ENCODE measurements at places on chromosomes 3 and 15.
A peak's percentile ranks its signal among the peaks of the same experiment; 100 is the strongest.

DNA sequence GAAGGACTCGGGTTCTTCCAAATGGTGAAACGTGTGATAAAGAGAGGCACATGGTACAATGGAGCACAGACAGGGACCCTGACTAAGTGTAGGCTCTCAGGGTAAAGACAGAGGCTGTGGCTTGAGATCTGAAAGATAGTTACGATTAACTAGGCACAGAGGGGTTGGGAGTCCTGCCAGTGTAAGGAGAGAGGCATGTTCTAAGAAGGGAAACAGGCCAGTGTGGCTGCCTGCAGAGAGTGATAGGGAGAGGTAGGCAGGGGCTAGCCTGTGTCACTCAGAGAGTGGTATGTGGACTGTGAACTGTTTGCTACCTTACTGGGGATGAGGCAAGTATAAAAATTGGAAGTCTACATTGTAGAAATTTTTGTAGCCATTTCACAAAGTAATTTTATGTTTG, 109.5 kb downstream of the PEX5L start:
- DNase-seq: no peak

DNA sequence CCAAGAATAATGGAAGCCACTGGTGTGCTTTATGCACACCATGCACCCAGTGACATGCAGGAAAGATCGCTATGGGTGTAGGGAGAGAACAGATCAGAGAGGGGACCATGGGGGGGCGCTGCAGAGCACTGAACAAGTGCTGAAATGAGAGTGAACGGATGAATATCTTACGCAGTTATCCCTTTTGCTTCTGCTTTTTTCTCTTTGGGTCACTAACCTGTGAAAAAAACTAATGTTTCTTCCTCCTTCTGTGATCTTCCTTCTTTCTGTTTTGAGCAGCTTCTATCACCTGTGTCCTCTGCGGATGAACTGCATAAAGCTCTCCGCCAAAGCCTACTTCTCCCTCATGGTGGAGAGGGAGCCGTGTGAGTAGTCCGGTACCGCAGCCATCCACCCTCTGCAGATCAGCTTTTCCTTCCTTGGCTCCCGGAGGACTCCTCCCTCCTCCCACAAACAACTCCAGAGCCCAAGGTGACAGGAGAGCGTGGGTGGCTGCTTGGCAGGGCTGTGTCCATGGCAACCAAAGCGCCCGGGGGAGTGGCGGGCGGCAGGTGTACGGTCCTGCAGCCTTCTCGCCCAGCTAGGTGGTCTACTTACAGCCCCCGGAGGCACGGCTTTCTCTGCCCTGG, 106.2 kb downstream of the DGKG start:
- DNase-seq: no peak

DNA sequence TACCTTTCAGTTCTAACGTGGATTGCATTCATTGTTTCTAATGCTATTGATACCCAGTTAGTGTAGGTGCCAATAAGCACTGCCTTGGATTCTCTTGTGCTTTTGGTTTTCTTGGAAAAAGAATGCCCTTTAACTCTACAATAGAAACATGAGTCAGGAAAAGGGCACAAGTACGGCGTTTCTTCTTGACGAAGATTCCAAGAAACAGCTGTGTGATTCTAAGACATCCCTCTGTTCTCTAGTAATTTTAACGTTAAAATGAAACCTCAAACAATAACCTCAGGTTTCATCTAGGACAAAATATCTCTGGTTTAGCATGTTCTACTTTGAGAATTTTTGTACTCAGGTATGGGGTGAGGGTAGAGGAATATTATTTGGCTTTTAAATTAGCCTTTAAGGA, 540.5 kb upstream of the ATP11B start:
- no peak for DNase-seq

- no peak for DNase-seq
These were observed 67.6 kb upstream of the PLCL2 start for GRCh38 chr3:16817197-16817596.

GRCh38 chr15:77180270-77180669, 109.4 kb upstream of the TSPAN3 start:
- DNase-seq: no peak

GRCh38 chr3:9732080-9732739, 675 bp downstream of the BRPF1 start:
- no peak for DNase-seq

GRCh38 chr15:92383519-92384324, 10.0 kb upstream of the ST8SIA2 start:
- no peak for DNase-seq

- DNase-seq: no peak
These were observed 89.2 kb downstream of the RBPMS2 start for GRCh38 chr15:64686130-64686735.

DNA sequence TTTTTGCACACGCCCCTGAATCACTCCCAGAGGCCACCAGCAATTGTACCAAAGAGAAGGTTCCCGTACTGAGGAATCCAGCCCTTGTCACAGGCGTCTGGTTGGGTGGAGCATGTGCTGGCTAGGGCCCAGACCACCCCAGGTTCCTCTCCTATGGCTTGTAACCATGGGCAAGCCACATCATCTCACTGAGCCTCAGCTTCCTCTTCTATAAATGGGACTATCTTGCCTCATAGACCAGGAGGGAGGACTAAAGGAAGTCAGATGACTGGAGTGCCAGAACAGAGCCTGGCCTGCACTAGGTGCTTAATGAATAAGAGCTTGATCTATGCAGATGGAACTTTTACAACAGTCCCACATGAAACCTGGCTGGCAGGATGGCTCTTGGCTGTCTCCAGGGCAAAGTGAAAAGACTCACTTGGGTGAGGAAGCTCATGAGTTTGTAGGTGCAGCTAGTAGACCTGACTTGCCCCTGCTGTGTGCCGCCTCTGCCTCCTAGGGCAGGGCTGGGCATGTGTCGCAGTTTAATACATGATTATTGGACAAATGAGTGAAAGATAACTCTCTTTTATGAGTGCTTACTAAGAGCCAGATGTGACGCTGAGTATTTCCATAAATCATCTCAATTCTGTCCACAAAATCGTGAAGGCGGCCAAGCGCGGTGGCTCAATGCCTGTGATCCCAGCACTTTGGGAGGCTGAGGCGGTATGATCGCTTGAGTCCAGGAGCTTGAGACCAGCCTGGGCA, 29.3 kb downstream of the CTSH start:
- no peak for DNase-seq

DNA sequence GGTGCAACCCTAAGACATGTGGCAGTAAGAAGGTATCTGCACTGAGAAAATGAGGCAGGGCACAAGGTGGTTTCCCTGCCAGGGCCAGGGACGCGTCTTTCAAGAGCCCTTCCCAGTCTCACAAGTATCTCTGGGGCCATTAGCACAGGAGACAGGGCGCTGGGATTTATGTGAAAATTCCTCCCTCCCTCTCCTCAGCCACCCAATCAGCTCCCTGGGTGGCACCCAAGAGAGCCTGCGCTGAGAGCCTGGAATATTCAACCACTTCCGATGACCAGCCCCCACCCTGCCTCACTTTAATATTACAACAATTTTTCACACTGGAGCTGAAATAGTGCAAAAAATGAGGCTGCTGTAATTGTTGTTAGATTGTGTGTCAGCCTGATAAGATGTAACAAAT, 26.1 kb downstream of the SEC61A1 start:
- no peak for DNase-seq

DNA sequence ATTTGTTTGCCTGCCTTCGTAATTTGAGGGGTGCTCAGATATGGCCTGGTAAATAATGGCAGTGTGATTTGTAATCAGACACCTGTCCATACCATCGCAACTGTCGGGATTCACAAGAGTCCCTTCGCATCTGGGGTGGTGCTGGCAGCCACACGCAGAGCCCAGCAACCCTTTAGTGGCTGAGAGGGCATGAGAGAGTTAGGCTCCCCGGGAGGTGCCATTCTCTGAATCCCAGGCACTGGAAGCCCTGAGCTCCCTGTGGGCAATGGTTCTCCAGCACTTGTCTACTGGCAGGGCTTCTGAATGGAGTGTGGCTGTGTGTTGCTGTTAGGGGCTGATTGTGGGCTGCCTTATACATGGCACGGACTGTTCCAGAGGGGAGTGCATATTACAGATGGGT, 230.1 kb downstream of the EBLN2 start:
- DNase-seq: no peak

- DNase-seq: no peak
These were observed 8.2 kb downstream of the IQCF1 start for GRCh38 chr3:51894939-51895338.

DNA sequence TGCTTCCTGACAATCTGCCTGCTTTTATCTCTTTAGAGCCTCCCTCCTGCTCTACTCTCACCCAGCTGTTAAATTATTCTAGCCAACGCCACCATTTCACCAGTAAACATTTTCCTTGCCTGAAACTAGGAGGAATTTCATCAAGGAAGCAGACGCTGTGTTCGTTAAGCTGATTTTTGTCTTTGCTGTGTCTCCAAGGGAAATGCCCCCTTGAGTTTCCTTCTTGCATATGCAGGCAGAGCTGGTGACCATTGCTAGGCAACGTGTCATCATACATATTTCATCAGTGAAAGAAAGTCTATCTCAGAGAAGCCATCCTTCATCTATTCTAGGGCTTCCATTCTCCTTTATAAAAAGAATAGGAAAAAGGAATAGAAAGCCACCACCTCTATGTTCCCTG, 87.0 kb upstream of the ST8SIA2 start:
- DNase-seq: no peak

DNA sequence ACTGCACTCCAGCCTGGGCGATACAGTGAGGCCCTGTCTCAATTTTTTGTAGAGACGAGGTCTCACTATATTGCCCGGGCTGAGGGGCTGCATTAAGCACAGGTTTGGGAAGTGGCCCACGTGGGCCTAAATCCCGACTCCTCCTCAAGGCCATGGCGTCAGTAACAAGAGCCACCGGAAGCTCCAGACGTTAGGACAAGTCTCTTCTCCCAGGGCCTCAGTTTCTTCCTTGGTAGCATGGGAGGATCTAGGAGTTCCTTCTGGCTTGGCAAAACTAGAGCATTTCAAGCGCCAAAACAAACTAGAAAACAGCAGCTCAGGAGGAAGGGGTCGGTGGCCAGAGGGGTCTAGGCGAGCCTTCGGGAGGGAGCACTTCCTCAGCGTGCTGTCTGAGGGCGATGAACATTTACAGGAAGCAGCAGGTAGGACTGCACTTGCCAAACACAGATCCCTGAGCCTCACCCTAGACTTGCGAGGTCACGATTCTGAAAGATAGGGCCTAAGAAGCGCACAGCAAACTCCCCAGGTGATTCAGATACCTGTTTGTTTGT, 536 bp downstream of the SNAPC5 start:
- no peak for DNase-seq

- no peak for DNase-seq
These were observed 203.6 kb downstream of the ROBO1 start for GRCh38 chr3:79564192-79564591.

- no peak for DNase-seq
These were observed 136.8 kb upstream of the PLXNA1 start for GRCh38 chr3:126845920-126846715.

DNA sequence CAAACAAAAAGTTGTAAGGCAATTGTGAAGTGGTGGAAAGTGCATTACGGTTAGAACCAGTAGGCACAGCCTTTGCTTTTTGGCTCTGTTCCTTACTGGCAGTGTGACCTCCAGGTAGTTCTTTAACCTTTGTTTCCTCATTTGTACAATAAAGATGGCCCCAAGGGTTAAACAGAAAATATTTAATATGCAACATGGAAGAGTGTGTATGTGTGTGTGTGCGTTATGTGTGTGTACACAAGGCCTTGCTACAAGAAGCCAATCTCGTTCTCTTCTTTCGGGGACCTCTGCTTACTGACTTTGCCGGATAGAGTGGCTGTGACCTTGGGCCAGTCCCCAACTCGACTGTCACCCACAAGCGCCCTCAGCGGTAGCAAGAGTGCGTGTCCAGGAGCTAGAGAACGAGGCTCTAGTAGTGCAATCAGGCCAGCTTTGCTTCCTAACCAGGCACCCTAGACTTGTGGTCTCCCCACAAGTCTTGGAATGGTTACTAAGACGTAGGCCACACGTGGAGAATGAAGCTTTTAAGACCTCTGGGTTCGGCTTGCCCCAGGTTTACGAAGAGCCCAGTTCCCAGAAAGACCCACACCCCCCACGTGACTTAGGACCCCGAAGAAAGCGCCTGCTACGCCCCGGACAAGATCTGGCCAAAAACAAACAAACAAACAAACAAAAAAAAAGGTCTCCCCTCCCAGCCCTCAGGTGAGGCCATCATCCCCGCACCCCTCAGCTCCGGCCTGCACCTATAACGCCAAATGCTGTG, 593 bp downstream of the CIAO2A start:
- no peak for DNase-seq

- DNase-seq: peak; percentile 57
These were observed 31.8 kb downstream of the CCNL1 start for GRCh38 chr3:157127831-157128767.

GRCh38 chr3:14879211-14879874, 60.6 kb downstream of the FGD5 start:
- no peak for DNase-seq

DNA sequence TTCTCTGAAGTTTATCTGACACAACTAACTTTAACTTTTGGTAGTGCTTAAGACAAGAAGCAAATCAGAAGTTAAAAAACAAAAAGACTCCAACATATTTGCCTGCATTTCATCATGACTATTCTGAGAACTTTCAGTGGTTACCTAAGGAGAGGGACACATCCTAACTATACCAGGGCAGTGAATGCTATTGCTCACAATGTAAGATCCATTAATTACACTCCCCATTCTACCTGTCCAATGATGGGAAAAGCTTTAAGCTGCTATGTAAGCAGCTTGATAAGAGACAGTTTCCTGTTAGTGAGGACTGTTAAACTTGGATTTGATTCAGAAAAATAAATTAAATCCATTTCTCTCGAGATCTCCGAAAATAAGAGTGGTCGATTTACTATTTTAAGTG, 37.5 kb downstream of the SERPINI1 start:
- DNase-seq: no peak

GRCh38 chr15:50065279-50065678, 53.8 kb downstream of the ATP8B4 start:
- no peak for DNase-seq

GRCh38 chr15:90035840-90036230, 34.7 kb downstream of the ZNF710 start:
- no peak for DNase-seq

DNA sequence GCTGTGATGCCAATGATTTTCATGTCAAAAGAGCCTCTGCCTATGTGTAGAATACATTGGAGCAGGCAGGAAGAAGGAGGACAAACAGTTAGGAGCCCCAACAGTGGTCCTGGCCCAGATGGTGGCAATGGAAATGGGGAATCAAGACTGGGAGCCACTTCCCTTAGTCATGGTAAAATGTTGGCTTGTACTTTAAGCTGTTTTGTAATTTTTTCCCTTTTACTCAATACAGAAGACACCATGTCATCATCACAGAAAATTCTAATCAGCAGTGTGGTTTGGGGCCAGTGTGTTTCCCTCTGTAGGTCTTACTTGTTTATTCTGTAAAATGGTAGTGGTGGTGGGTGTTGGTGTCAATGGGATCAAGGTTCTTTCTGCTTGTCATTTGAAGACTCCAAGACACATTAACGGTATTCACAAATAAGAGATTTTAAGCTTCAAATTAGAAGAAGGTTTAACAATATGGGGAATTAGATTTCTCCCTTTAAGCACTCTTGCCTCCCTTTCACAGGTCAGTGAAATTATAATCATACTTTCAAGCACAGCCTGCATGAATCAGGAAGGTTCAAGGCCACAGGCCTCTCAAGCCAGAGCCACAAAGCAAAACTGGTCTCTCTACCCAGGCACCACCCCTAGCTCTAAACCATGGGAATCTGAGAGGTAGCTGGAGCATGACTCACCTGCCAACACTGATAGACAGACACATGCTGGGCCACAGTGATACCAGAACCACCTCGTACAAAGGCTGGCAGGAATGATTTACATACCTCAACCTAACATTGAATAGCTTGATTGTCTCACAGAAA, 24.9 kb downstream of the SIAH2 start:
- DNase-seq: no peak
